Stimulated activated CD4-positive, alpha-beta T cell treated with anti-CD3 and anti-CD28 coated beads, Interleukin-1b, Interleukin-23, amount 100 ng/mL, for 48 hours (primary cell): ENCODE measurements at places on chromosomes 11 and 22.

GRCh38 chr22:22893077-22893805 lies 5.6 kb downstream of the IGLL5 start:
- no peak for DNase-seq

DNA sequence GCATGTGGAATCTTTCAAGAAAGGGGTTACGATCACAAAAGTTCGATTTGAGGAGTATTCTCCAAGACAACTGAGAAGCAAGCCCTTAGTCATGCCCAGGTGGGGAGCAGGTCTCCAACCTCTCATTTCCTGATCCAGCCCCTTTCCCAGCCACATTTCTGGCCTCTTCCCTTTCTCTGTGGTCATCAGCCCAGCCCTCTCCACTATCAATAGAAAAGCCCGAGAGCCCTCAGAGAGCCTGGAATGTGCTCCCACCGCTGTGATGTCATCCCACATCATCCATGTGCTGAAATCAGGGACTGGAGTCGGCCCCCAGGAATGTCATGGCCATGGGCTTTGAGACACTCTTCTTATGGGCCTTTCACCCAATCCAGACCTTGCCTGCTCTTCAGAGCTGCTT lies 62.6 kb downstream of the KCNJ1 start:
- DNase-seq = no peak

- DNase-seq = no peak
Measured at GRCh38 chr22:34004058-34004457, 83.8 kb upstream of the LARGE1 start.

- no peak for DNase-seq
Measured at GRCh38 chr11:70845591-70846041, 406.8 kb downstream of the SHANK2 start.
